ENCODE measurements at places on chromosomes 4 and X. TPM values are rescaled to one million over a fixed set of nuclear protein-coding genes. Genes with fewer than 3 reads are reported as not detected.

LRIT3 gene
- 0.37 TPM for total RNA-seq

MAGEC2 gene
- not detected for total RNA-seq

PPP4R3C gene
- total RNA-seq: not detected

POU3F4 gene
- not detected for total RNA-seq

CLCN5 gene
- total RNA-seq: 7.7 TPM

TEX11 gene
- not detected for total RNA-seq

GAGE12H gene
- not detected for total RNA-seq

Data from omental fat pad (tissue), 4 donors.